Nasal cavity respiratory epithelium epithelial cell of viscerocranial mucosa (primary cell): ENCODE measurements at places on chromosomes 4 and X. TPM values are rescaled to one million over a fixed set of nuclear protein-coding genes. Genes with fewer than 3 reads are reported as not detected.

The NAT8L gene
- 0.34 and 0.36 TPM in 2 replicates for total RNA-seq

The S100P gene
- total RNA-seq, result 19.9 and 208 TPM in 2 replicates

The SMR3B gene
- not detected in 2 replicates for total RNA-seq

The BEX4 gene
- total RNA-seq, result 19.1 and 24.9 TPM in 2 replicates

The CRMP1 gene
- total RNA-seq, result under 0.01 TPM in 1 of 2 replicates, not detected in the other

The NAA11 gene
- total RNA-seq, result not detected in 2 replicates

The CSAG3 gene
- not detected in 2 replicates for total RNA-seq

The CNKSR2 gene
- total RNA-seq, result 0.07 and 0.34 TPM in 2 replicates

The SOX3 gene
- total RNA-seq, result not detected in 2 replicates

The TMPRSS11B gene
- 0.34 and 0.43 TPM in 2 replicates for total RNA-seq

The PARM1 gene
- under 0.01 and 0.71 TPM in 2 replicates for total RNA-seq

The SSX1 gene
- not detected in 2 replicates for total RNA-seq
